ENCODE measurements at places on chromosomes 5 and 9.

- DNase-seq, result no peak
These were observed 25.5 kb upstream of the CCNH start for GRCh38 chr5:87438231-87438630.

GRCh38 chr5:14405267-14405666 is 176.3 kb upstream of the OTULINL start:
- no peak for DNase-seq

GRCh38 chr5:173764332-173765028 is 123.7 kb upstream of the CPEB4 start:
- DNase-seq, result peak; percentile 56

GRCh38 chr5:168786147-168786546 is 207.0 kb upstream of the PANK3 start:
- DNase-seq, result no peak

DNA sequence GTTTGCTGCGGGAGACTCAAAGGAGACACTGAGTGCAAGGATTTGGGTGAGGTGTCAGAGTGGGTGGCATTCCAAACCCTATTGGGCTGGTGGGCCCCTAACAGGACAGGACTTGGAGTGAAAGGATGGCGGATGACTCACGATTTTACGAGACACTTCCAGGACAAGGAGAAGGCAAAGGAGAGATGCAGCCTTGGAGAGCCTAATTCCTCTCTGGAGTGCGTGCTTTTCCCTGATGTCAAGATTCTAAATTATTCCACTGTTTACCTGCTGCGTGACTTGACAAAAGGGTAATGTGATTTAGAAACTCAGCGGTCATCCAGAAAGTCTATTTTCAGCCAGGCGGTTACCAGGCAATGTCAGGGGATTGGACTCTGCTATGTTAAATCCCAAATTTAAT is 41.6 kb upstream of the CD180 start:
- DNase-seq, result no peak

DNA sequence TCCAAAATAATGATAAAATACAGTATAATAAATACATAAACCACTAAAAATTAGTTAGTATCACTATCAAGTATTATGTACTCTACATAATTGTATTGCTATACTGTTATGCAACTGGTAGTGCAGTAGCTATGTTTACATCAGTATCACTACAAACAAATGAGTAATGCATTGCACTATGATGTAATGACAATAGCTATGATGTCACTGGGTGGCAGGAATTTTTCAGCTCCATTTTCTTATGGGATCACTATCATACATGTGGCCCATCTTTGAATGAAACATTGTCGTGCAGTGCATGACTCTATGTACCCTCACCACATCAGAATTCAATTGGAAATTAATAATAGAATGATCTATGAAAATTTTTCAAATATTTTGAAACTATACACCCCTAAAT is 201.3 kb downstream of the MPDZ start:
- no peak for DNase-seq

DNA sequence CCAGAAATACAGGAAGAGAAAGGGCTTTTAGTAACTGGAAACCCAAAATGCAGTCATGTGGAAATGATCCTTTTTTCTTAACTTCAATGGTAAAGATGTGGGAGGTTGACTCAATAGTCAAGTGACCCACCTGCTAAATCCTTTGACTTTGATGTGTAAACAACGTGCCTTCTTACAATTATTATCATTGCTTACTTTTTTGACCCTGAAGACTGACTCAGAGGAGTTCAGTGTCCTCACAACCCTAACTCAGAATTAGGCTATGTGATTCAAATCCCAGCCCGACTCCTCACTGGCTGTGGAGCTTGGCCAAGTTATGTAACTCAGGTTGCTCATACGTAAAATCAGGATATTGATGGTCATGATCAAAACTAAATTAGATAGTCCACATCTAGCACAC is 27.9 kb downstream of the ANXA1 start:
- DNase-seq, result no peak

- DNase-seq, result no peak
These were observed 15.0 kb downstream of the SMAD5 start for GRCh38 chr5:136147632-136148031.

GRCh38 chr9:137075275-137075775 is 2.0 kb upstream of the UAP1L1 start:
- DNase-seq, result no peak

DNA sequence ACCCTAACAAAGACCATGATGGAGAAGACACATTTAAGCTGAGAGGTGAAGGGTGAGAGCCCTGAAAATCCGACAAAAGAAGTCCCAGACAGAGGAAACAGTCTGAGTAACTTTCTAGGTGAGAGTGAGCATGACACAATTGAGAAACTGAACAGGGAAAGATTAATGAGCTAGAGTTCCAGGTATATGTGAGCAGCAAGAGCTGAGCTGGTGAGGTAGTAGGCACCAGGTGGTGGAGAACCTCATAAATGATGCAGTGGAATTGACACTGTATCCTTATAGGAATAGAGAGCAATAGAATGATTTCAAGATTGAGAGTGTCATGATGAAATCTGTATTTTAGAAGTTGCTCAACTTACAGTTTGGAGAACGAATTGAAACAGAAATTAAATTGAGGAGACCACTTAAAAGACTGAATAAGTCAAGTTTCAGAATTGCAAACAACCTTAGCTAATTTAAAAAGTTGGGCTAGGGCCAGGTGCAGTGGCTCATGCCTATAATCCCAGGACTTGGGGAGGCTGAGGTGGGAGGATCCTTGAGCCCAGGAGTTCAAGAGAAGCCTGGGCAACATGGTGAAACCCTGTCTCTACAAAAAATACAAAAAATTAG is 89.8 kb downstream of the NREP start:
- DNase-seq, result no peak

GRCh38 chr9:83794051-83794450 is 23.5 kb downstream of the GKAP1 start:
- no peak for DNase-seq

GRCh38 chr5:141382469-141383294 is at the start of gene PCDHGA7:
TSS of gene PCDHGA7 (plus strand) at chr5:141382742. CDS start at chr5:141382900, 158 bp downstream.
- DNase-seq, result no peak

GRCh38 chr9:130372057-130372456 is 72.7 kb upstream of the ASS1 start:
- no peak for DNase-seq

- no peak for DNase-seq
These were observed 343.7 kb upstream of the KLF4 start for GRCh38 chr9:107833295-107833694.

DNA sequence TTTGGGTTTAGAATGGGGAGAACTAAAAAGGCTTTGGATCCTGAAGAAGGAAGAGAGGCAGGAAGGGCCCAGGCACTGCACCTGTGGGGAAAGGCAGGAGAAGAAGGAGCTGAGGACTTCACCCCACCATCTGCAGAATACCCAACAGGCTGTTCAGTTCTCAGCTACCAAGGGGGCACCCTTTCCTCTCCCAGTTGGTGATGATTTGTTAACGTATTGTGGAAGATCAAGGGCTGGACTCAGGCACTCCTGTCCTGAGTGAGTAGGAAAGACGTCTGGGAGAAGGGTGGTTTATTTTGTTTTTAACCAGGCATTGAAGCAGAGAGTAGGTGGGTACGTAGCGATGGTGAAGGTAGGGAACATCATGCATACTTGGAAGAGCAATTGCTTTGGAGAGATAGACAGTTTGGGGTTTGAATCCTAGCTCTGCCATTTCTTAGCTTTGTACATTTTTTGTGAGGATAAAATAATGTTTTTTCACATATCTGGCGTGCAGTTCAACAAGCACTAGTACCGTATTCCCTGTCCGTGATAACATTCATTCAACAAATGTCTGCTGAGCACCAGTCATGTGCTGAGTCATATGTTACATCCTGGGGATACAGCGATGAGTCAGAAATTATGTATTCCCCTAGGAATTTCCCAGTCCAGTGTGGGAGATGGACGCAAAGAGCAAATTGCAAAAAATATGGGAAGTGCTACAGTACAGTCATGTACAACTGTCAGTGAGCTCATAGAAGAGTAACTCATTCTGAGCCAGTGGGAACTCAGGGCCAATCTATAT is 2.1 kb downstream of the MSANTD3 start:
- peak; percentile 46 for DNase-seq

DNA sequence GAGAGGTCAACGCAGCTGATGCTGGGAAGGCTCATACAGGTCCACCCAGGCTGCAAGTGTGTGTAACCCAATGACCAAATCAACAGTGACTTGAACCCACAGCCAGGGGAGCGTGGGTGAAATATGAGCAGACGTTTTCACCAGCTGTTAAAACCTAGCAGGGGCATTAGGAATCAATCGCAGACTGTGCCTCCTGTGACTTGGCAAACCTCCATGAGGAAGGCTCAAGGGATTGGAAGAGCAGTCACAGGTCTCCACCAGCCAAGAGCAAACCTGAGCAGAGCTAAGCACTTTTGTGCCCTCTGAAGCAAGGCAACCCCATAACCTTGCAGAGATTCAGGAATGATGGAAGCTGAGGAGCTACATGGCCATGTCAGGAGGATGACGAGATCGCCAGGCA is 25.5 kb downstream of the INSYN2B start:
- no peak for DNase-seq

DNA sequence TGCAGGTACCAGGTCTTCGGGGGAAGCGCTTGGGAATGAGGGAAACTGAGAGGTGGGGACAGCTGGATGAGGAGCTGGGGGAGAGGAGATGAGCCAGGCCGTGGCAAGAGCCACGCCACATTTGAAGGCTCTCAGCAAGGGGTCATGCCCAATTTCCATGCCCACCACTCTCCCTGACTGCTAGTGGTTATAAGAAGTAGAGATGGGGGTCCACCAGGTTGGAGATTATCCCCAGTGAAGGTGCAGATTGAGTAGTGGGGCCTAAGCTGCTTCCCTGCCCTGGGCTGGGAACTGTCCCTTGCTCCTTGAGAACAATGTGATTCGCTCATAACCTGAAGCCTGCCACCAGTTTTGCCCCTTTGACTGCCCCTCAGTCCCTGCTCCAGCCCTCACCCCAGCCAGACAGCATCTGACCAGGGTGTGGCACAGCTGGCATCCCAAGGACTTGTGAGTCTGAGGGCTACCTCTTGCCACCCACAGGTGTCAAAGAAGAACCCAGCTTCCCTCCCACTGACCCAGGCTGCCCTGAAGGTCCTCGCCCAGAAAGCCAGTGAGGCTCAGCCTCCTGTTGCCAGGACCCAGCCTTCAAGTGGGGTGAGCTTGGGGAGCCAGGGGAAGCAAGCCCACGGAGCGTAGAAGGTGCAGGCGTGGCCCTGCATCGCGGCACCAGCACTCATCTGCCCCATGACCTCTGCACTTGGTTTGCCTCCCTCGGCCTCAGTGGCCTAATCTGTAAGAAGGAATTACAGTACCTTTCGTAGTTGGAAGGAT is 21.5 kb downstream of the CD74 start:
- no peak for DNase-seq

DNA sequence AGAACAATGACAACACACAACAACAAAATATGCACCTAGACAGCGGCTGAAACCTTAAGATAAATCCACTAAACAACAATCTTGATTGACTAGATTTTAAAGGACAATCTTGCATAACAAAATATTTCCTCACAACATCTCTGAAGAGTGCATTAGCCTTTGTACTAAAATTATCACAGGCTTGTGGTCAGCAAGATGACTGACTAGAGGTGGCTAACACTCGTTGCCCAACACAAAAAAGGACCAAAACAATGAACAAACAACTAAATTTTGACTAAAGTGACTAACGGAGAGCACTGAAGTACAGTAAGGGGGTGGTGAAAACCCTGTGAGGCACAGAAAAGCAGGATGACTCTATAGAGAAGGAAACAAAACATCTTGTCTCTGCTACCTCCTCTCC is 183.9 kb downstream of the BRINP1 start:
- DNase-seq, result no peak

- DNase-seq, result no peak
These were observed 17.6 kb upstream of the FCHO2 start for GRCh38 chr5:72938206-72938605.

GRCh38 chr5:153080940-153081339 is 409.5 kb upstream of the GRIA1 start:
- DNase-seq, result no peak

DNA sequence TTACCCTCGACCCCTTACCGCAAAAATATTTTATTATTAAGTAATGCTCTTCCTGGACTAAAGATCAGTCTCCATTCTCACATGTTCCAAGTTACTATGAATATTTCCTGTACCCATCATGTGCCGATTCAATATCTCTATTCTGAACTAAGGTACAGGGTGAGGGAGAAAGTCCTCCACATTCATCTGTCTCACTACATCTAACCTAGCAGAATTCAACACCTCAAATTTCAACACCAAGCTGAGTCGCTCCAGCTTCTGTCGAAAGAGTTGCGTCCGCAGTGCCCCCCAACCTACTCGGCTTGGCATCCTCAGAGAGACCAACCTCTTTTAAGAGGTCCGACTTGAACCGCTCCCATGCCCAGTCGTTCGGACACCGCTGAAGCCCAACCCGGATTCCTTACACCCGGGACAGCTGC is 1.0 kb downstream of the CERT1 start:
- peak; percentile 26 for DNase-seq

GRCh38 chr5:143755966-143756365 is 56.0 kb upstream of the HMHB1 start:
- DNase-seq, result no peak

GRCh38 chr9:108746864-108747263 is 108.9 kb downstream of the ACTL7B start:
- no peak for DNase-seq

GRCh38 chr5:116765441-116765840 is 190.8 kb upstream of the SEMA6A start:
- no peak for DNase-seq

- peak; percentile 56 for DNase-seq
These were observed 11.9 kb downstream of the BASP1 start for GRCh38 chr5:17229313-17229712.

DNA sequence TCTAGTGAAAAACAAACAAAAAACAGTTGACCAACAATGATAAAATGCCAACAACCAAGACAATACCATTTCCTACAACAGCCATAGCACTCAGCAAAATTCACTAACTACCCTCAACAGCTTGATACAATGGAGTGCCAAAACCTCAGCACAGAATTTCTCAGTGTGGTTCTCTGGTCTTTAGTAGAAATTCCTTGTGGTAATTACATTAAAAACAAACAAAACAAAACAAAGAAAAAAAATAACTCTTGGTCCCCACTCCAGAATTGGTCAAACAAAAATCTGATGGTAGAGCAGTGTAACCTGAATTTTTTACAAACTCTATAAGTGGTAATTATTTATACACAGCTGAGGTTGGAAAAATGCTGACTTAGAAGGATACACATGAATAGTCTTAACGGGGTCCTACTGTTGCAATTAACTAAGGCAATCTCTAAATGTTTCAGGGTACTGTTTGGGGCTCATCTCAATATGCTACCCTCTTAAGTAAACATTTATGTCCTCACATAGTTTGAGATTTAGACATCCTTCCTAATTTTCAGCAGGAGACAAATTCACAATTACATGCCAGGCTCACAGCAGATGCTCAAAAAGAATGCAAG is 13.8 kb downstream of the CSNK1A1 start:
- DNase-seq, result no peak

GRCh38 chr5:20972419-20972925 is 984.5 kb upstream of the CDH18 start:
- no peak for DNase-seq

GRCh38 chr5:138115254-138115653 is 24.0 kb downstream of the NME5 start:
- no peak for DNase-seq

GRCh38 chr9:84701801-84702200 is 32.3 kb downstream of the NTRK2 start:
- DNase-seq, result peak; percentile 41

Data from cerebellar cortex (tissue), 1 donor.